ENCODE measurements at places on chromosomes 3 and 15. TPM values are rescaled to one million over a fixed set of nuclear protein-coding genes. Genes with fewer than 3 reads are reported as not detected.

GRCh38 chr3:54853573-54854404 is 74.1 kb downstream of the LRTM1 start:
- no peak for DNase-seq

DNA sequence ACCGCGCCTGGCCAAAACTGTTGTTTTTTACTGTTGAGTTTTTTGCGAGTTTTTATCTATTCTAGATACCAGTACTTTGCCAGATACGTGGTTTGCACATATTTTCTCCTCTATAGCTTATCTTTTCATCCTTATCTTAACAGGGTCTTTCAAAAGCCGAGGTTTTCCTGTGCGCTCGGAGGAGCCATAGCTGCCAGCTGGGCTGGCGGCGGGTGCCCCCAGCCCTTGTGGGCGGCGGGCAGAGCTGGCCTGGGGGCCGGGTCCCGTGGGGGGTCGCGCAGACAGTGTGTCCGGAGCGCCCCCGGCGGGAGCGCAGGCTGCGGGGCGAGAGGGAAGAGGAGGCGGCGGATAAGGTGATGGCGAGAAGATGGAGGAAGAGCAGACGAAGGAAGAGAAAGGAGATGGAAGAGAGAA is 11.1 kb upstream of the EIF4A2 start:
- DNase-seq = no peak

DNA sequence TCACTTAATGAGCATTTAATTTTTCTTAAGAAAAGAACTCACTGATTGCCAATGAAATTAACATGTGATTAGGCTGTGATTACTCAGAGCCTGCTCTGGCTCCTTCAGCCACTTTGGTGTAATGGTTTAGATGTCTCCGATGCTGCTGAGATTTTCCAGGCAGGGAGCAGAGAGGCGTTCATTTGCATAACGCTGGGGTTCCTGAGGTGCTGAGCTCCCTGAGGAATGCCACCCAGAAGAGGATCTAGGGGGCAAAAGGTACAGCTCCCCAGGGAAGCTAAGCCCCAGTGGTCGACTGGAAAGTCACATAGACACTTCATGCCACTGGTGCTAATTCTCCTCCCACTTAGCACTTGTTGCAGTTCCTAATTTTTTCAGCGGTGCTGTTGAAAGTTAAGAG is 119.5 kb downstream of the USP13 start:
- DNase-seq = no peak

DNA sequence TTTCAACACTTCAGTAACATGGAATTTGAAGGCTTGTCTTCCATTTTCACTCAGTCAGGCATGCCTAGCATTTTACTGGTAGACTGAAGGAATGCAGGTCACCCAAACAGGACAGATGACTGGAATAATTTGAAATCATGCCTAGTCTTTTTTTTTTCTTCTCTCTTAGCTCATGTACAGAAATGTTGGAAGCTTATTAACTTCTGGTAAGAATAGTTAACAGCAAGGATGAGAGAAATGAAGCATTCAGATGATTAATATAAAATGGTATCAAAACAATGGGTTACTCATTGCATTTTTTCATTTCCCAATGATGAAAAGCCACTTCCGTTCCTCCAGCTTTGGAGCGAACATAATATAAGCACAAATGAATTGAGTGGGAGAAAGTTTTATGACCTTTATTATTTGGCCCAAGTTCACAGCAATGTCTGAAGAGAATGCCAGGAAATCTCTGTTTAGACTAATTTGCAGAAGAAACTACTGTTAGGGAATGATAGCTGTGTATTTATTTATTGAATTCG is 431.6 kb upstream of the RASGRP1 start:
- DNase-seq = no peak

GRCh38 chr3:119417771-119418512 is 45.5 kb downstream of the TMEM39A start:
- DNase-seq = no peak

- DNase-seq = no peak
Observed at GRCh38 chr3:177832880-177833279, 635.6 kb upstream of the TBL1XR1 start.

Gene CXCR6
- total RNA-seq = 0.63 TPM

- no peak for DNase-seq
Observed at GRCh38 chr3:150613034-150613433, 9.9 kb downstream of the SELENOT start.

Gene MOBP
- 0.05 TPM for total RNA-seq

DNA sequence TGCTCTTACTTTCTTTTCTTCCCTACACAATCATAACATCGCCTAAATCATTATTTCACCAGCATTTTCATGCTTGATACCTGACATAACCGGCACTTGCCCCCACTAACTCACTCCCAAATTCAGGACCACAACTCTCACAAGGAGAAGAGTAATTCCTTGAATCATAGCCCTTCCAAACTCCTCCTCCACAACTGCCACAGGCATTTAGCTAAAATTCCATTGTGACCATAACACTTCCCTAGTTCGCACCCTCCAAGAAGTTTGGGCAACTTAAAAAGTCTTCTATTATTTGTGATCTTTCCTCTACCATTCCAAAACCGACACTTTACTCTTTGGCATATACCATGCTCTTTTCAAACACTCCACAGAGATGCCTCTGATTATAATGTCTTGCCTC is 59.4 kb upstream of the XRN1 start:
- no peak for DNase-seq

DNA sequence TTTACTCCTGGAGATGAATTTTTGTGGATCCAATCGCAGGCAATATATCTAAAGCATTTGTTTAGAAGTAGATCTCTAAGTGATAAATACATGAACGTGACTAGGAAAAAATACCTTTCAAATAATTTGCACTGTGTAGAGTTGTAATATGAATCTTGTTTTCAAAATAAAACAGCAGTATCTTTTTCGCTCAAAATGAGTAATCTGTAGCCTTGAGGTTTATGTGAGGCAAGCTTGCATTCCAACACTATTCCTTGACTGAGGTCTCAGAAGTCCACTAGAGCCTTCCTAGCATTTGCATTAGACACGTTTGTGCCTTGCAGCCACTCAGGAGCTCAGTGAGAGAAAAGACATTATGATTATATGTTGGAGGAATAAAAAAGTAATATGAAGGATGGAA is 138.3 kb upstream of the ROBO1 start:
- DNase-seq = no peak

Gene LCTL
- total RNA-seq = not detected

DNA sequence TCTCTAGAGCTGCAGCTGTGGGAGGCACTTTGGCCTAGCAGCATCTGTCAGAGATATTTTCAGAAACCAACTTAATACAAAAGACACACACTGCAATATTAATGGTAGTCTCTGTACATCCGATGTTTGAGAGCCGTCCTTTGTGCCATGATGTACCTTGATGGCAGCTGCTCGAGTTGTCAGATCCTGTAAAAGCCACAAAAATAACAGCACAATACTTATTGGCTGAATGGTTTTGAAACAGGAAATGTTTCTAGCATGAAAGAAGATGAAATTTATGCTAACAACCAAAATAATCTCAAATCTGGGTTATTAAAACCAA is 445.5 kb upstream of the TBL1XR1 start:
- no peak for DNase-seq

Gene MFGE8
- 47.4 TPM for total RNA-seq

DNA sequence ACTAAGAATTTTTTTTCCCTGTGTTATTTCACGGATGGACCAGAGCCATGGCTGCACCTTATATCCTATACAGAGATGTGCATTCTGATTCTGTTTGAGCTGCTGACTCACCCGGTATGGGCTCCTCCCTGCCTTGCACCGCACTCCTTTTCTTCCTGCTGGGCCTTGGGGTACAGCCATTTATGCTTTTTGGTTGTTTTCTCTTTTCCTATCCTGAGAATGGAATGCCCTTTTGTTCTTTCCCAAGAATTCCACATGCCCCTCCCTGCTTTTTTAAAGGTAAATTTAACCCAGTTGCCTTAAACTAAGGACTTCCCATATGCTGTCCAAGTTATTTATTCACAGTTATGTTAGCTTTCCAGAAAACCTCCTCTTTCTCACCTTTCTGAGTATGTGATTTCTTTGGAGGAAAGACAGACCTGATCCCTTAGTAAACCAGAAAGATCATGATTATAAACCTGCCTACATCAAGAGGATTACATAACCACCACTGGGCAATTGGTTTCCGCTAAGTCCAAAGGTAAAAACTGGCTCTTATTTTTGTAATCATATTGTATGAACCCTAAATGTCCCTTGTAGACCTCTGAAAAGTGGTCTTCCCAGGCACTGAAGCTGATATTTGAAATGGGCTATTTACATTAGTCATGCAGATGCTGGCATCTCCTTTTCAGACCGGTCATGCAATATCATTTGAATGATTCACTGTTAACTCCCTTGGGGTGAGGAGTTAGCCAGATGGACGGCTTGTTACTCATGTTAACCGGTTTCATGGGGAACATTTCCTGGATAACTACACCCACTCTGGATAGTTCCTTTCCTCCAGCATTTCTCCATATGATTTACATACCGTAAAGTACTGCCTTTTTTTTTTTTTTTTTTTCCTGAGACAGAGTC is 45.5 kb downstream of the TMOD3 start:
- no peak for DNase-seq

DNA sequence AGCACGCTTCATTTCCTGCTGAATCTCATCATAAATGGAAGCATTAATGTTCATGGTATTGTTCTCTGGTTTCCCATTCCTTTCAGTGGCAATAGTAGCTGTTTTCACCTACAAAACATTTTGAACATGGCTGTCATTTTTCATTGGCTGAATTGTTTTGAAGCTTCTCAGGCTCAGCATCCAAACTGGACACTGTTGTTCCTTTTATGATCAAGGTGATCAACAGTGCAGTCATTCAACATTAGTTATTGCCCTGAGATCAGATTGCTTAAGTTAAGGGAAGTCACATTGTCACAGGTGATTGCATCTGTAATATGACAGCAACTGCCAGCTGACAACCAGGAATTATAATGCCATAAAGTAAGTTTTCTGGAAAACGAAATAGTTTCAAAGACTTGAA is 46.9 kb downstream of the SATB1 start:
- no peak for DNase-seq

GRCh38 chr3:75737831-75738493 is 47.4 kb downstream of the ZNF717 start:
- no peak for DNase-seq

GRCh38 chr15:70518201-70519003 is 245.0 kb downstream of the UACA start:
- no peak for DNase-seq

Data from urinary bladder (tissue), 4 donors.